ENCODE measurements at places on chromosomes 2 and 18.
A peak's percentile ranks its signal among the peaks of the same experiment; 100 is the strongest.

- DNase-seq: no peak
Observed at GRCh38 chr2:172038604-172039003, 38.9 kb downstream of the METAP1D start.

GRCh38 chr2:101121174-101121573, 30.0 kb downstream of the TBC1D8 start:
- DNase-seq: peak; percentile 8

- no peak for DNase-seq
Observed at GRCh38 chr2:149575752-149576151, 11.8 kb downstream of the MMADHC start.

GRCh38 chr2:125455110-125455509, 1200.8 kb upstream of the GYPC start:
- DNase-seq: no peak

- no peak for DNase-seq
Observed at GRCh38 chr2:127585270-127585807, 49.9 kb downstream of the MYO7B start.

DNA sequence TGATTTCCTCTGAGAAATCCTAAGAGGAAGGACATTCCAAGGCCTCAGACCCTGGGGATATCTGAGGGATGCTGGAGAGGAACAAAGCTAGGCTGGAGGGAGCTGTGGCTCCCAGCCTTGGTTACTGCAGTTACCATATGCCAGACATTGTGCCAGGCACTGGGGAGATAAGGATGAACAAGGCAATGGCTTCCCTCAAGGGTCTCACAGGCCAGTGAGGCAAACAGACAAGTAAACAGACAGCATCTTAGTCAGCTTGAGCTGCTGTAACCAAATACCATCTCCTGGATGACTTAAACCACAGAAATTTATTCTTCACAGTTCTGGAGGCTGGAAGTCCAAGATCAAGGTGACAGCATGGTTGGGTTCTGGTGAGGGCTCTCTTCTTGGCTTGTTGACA, 91.8 kb downstream of the SKA1 start:
- no peak for DNase-seq

- no peak for DNase-seq
Observed at GRCh38 chr2:1541819-1542475, 128.7 kb downstream of the TPO start.

GRCh38 chr2:183812091-183812490, 687.8 kb downstream of the NUP35 start:
- DNase-seq: no peak

DNA sequence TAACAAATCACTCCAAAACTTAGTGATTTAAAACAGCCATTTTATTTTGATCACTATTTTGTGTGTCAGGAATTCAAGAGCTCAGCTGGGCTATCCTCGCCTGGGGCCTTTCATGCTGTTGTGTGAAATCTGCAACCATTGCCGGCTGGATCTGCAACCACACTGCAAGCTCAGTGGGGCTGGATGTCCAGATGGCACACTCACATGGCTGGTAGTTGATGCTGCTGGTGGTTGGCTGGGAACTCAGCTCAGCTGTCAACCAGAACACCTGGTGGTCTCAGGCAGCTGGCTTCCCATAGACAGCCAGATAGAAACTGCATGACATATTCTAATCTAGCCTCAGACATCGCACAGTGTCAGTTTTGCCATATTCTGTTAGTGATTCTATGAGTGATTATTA, 30.6 kb upstream of the AP1S3 start:
- no peak for DNase-seq

DNA sequence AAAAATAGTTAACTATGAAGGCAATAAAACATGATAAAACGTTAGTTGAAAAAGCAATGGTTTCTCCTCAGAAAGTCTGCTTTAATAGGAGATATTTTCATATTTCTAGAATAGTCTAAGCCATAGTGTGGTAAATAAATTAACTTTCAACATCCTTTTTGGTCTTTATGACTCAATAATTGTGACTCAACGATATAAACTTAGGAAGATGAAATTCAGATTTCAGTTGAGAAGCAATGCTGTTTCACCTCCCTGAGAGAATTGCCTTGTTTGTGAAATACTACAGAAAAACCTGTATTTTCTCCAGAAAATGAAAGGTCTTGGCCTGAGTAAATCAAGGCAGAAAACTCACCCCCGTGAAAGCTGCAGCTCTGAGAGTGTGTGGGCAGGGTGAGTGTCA, 166.9 kb downstream of the ETAA1 start:
- no peak for DNase-seq

DNA sequence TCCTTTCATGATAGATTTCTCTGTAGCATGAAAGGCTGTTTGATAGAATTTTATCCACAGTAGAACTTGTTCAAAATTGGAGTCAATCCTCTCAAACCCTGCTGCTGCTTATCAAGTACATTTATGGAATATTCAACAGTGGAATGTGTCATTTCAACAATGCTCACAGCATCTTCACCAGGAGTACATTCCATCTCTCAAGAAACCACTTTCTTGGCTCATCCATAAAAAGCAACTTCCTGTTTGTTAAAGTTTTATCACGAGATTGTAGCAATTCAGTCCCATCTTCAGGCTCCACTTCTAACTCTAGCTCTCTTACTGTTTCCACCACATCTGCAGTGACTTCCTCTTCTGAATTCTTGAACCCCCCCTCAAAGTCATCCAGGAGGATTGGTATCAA, 29.4 kb downstream of the PDCL3 start:
- no peak for DNase-seq

DNA sequence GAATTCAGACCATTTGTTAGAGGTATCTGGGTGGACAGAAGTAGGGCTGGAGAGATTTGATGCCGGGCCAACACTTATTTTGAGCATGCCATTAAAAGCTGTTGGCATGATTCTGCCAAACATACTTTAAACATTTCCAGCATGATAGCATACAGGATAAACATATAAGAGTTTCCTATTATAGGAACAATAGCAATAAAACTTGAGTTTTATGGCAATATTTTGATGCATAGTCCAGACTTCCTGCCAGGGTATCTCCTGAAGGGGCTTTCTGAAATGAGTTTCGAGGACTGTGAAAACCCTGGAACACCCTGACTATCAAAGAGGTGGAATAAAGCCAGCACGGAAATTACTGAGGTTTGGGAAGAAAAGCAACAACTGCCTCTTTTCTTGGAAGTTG, 1398.0 kb upstream of the NXPH2 start:
- DNase-seq: no peak

DNA sequence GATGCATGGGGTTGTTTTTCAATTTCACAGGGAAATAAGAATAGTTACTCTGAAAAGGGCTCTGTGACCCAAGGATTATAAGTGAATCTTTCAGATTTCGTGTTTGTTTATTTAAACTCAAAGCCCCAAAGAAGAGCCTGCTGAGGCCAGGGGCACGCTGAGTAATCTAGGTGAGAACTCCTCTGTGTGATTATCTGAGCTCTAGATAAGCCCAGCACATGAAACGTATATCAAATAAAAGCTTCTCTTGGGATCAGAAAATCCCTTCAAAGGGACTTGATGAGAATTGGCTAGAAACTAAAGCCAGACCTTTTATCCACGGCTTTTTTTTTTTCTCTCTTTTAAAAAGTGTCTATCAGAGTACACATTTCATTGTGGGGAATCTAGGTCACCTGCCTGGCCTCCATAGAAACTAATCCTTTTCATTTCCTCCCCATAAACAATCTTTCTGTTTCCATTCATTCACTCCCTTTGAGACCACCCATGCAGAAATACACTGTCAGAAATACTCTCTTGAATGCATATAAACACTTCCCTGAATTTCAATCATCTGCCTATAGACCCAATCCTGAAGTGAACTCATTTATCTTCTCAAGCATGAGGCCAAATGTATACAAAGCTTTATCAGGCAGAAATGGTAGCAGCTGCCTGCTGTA, 137.4 kb downstream of the RIT2 start:
- DNase-seq: no peak

DNA sequence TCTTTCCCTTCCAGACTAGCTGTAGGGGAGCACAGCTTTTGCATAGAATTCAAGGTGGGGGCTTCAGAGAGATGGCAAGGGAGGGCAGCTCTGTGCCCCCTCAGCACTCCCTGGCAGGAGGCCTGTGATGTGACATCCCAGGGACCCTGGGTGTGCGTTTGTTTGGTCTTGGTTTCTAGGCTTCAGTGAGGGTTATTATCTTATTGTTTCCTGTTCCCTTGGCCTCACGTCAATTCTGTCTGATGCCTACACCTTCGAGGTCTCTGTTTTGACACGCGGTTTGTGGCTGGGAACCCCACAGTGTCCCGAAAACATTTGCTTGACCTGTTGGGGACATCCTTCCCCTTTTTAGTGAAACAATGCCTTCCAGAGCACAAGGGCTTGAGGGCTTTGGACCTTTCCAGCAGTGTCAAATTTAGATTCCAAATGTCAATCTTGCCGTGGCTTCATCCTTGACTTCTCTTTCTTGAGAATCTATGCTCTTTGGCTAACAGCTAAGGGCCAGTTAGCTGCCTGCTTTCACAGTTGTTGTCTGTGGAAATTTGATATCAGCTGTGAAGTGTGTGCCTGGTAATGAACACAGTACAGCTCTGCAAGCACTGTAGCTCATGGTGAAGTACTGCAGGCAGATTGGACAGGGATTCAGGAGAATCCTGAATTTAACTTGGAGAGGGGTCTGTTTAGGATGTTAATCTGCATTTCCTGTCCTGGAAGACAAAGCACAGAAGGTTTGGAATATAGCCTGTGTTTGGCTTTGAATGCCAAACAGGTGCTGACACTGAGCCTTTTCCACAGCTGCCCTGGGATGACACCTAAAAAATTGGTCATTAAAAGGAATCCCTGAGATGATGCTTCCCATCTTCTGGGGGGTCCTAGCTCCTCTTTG, 108.2 kb upstream of the CXCR4 start:
- no peak for DNase-seq

All from hematopoietic multipotent progenitor cell treated with erythropoietin and hydrocortisone succinate and interleukin-3 and kit ligand, for 8 days (in vitro differentiated cells).